Suppressor macrophage treated with lipopolysaccharide for 4 hours (primary cell): ENCODE measurements at places on chromosomes 3 and 15.

DNA sequence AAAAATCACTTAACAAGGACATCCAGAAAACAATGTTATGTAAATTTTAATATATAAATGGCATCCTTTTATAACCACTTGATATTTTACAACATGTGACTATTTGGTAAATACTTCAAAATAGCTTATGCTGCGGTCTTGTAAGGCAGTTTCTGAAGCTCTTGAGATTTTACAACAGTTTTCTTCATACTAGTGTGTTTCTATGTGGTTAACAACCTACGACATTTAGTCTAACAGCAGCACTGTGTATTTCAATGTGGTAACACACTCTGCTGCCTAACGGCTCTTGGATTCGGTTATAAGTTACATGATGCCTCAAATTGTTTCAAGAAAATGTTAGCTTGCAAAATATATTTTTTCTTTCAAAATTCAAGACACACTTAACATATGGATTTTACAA, 12.9 kb upstream of the MELTF start:
- no peak for DNase-seq

DNA sequence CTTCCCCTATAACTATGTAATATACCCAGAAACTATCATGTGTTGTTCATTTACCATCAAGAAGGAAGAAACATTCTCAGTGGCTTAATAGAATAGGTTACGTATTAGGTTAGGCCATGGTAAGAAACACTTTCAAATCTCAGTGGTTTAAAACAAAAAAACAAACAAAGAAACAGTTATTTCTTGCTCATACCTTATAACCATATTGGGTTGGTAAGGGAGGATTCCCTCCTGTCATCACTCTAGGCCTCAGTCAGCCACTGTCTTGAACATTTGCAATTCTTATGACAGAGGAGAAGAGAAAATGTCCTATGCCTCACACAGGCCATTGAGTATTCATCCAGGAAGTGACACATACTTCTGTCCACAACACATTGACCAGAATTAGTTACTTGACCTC, 727.7 kb upstream of the NECTIN3 start:
- DNase-seq = no peak

- DNase-seq = no peak
These were observed 377.3 kb downstream of the LPP start for GRCh38 chr3:188531210-188531609.

DNA sequence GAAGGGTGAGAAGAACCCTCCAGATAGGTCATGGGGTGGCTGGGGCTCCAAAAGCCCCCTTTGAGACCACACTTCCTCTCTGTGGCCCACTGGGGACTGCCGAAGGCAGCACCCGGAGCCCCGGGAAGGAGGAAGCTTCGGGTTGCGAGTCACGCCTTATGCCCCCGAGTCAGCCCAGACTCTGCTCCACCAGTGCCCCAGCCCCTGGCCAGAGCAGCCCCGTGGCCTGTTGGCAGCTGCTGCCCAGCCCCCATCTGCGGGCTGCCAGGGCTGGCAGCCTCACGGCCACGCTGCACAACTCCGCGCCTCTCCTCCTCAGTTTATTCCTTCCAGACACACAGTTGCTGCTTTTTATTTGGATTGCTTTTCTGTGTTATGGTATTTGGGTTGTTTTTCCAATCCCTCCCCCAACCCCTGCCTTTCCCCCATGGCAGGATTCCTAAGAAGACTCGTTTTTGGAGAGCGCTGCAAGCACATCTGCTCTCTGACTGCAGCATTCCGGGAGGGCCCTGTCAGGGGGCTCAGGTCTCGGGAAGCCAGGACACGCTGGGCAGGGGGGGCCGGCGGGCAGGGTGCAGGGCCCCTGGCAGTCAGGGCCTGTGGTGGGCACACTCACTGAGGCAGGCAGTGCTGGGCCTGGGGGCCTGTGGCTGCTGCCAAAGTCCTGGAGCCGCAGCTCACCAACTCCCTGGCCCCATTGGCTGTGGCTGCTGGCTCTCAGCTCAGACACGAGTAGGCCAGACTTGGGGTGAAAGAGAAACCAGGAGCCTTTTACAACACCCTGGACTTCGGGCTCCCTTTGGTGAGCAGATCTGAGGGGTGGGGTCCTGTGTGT, 20.2 kb downstream of the MAGEF1 start:
- DNase-seq = peak; percentile 41

DNA sequence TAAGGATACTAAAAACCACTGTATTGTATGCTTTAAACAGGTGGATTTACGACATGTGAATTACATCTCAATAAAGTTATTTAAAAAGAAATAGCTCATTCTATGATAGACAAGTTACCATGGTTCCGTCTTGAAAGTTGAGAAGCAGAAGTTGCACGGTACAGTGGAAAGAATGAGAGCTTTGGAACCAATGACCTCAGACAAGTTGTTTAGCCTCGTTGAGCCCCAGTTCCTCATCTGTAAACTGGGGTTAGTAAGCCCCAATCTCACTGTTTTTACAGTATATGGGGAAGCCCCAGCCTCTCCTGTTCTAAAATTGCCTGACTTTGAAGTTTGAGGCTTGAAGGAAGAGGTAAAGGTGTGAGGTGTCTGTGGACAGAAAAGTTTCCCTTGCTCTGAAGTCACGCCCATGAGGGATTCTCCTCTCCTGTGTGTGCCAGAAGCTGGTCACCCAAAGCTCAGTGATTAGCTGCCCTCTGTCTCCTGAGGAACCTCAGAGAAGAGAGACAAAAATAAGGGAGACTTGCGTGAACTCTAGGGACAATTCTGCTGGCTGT, 10.0 kb downstream of the CRYGS start:
- DNase-seq = peak; percentile 87
